ENCODE measurements at places on chromosomes 1 and 21.

GRCh38 chr1:174743654-174744561, 255.8 kb upstream of the CACYBP start:
- peak; percentile 31 for DNase-seq

GRCh38 chr1:174036798-174037197, 14.6 kb upstream of the RC3H1 start:
- no peak for DNase-seq

DNA sequence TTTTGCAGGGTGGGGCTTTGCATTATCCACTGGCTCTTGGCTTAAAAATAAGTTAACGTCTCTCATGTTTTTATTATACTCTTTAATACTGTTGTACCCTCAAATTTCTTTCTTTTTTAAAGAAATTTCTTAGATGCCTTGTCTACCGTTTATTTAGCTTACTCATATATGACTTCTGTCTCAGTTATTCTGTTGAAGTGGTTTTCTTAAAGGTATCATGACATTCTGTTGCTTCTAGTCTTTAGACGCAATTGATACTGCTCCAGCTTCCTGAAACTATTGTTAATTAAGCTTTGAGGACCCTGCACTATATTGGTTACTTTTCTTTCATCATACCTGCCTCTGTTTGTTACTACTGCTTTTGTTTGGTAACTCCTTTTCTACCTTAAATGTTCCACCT, 11.7 kb downstream of the PKN2 start:
- no peak for DNase-seq

- DNase-seq: no peak
Observed at GRCh38 chr1:111354584-111354983, 63.9 kb downstream of the CHIA start.

DNA sequence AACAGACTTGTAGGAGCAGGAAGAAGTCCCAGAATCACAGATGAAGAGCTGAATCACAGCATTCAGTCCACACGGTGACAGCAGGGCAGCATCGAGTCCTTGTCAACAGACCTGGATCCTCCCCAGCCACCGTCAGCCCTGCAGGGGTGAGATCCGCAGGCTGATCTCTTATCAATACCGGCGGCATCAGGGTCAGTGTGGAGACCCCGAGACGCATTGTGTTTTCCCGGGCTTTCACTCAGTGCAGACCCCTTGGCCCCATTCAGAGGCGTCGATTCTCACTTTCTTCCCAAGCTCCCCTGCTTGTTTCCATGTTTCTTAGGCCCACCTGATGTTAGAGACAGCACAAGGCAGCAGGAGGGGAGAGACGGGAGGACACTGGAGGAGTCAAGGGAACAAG, 609.6 kb downstream of the PTPRU start:
- no peak for DNase-seq

DNA sequence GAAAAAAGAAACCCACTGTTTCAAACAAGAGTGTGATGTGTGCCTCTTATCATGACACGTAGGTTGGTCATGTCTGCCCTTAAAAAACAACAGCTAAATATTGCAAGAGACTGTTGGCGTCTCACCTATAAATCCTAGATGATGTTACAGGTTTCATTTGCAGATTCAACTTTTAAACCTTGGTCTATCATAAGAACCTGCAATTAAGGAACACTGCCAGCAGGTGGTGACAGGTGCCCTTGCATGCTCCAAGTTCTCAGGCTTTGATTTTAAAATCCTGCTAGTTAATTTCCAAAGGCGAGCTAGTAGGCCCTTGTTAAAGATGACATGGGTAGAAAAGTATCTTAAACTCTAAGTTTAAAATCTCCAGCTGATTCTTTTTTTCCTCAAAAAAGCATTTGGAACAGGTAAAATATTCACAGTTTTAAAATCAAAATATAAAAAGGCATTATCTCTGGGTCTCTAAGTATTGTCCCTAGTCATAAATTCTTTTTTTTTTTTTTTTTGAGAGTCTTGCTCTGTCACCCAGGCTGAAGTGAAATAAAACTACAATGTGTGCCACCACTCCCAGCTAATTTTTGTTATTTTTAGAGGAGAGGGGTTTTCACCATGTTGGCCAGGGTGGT, 39.1 kb downstream of the CLSTN1 start:
- peak; percentile 72 for DNase-seq

DNA sequence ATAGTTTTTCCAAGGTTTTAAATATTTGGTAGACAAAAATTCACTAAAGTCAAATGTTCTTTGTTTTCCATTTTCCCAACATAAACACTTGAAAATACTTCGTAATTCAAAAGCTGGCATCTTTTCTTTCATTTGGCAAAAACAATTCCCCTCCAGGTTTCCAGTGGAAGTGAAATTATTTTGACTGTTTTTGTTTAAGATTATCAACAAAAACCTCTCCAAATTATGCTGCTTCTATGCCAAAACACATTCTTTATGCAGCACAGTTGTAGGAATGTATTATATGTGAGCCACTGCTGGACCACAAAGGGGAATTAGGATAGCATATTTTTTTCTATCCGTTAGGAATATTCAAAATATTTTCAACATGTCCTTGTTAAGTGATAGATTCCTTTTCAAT, 44.1 kb downstream of the SLC5A9 start:
- no peak for DNase-seq

DNA sequence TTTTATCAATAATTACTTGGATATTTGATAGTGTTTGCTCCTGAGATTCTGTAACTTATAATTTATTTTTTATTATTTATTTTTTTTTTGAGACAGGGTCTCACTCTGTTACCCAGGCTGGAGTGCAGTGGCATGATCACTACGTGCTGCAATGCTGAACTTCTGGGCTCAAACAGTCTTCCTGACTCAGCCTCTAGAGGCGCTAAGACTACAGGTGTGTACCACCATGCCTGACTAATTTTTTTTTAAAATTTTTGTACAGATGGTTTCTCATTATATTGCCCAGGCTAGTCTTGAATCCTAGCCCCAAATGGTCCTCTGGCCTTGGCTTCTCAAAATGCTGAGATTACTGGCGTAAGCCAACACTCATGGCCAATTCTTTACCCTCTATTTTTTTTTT, 845.5 kb upstream of the ADGRL4 start:
- no peak for DNase-seq
